Fibroblast of skin of left quadriceps (primary cell): ENCODE measurements at places on chromosomes 5 and 9.

- no peak for DNase-seq
These were observed 131.8 kb upstream of the ACOT12 start for GRCh38 chr5:81525690-81526089.

DNA sequence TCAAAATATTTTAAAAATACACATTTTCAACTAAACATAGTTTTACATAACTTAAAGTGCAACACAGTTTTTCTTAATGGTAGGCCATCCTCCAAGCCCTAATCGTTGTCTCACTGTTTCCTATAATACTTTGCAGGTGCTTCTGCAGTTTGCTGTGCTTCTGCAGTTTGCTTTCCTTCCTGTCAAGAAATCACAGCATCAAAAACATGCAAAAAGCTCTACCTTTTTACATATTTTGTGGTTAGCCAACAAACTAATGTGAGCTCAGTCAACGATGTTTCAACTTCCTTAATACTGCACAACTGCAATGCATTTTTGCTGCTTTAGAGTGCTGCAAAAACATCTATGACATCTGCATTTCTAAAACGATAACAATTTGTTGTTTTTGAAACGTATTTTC, 25.2 kb downstream of the EMB start:
- DNase-seq = no peak

DNA sequence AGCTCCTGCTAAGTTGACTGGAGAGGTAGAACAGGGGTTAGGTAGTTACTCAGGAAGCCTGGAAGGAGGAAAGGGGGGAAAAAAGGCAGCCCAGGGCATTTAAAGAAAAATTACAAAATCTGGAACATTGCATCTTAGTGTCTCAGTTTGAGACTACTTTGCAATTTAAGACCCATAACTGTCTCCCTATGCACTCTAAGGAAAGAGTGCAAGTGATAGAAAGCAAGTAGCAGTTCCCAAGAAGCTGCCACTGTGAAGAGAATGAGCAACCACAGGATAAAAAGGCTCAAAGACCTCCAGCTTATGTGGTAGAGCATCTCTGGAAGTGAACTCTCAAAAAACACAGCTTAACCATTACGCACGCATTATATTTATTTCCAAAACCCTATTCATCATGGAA, 141.8 kb downstream of the SLCO4C1 start:
- no peak for DNase-seq

DNA sequence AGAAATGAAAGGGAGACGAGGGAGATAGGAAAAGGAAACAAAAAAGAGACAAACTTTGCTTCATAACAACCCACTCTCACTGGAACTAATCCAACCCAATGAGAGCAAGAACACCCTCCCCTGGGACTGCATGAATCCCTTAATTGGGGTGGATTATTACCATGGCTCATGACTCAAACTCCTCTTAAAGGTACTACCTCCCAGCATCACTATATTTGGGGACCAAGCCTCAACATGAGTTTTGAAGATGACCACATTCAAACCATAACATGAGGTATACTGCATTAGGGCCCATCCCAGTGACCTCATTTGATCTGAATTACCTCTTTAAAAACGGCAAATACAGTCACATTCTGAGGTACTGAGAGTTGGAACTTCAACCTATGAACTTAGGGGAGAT, 8.0 kb downstream of the MTAP start:
- DNase-seq = peak; percentile 42

DNA sequence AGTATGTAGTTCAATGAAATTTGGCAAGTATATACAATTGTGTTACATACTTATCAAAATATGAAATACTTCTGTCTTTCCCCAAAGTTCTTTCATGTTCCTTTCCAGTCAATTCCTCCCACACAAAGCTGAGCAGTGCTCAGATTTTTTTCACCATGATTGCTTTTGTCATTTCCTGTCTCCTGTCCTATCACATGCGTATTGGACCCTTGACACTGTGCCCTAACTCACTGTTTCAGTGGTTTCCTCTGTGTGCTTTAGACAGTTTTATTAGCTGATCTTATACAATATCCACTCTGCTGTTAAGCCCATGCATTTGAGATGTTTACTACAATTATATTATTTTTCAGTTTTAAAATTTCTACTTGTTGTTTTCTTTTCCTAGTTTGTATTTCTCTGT, 463.6 kb upstream of the MEF2C start:
- no peak for DNase-seq

- peak; percentile 90 for DNase-seq
These were observed 478.3 kb downstream of the EBF1 start for GRCh38 chr5:158621391-158621790.

- DNase-seq = peak; percentile 38
These were observed 92.1 kb downstream of the NR3C1 start for GRCh38 chr5:143311428-143311827.

DNA sequence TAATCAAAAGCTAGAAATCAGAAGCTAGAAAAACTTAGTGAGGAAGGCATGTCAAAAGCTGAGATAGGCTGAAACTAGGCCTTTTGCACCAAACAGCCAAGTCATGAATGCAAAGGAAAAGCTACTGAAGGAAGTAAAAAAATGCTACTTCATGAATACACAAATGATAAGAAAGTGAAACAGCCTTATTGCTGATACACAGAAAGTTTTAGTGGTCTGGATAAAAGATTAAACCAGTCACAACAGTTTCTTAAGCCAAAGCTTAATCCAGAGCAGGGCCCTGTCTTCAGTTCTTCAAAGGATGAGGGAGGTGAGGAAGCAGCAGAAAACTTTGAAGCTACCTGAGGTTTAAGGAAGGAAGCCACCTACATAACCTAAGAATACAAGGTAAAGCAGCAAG, 102.5 kb upstream of the SH3GL2 start:
- DNase-seq = no peak
